GM23338 (cell line): ENCODE measurements at places on chromosomes 5 and 9. TPM values are rescaled to one million over a fixed set of nuclear protein-coding genes. Genes with fewer than 3 reads are reported as not detected.

DNA sequence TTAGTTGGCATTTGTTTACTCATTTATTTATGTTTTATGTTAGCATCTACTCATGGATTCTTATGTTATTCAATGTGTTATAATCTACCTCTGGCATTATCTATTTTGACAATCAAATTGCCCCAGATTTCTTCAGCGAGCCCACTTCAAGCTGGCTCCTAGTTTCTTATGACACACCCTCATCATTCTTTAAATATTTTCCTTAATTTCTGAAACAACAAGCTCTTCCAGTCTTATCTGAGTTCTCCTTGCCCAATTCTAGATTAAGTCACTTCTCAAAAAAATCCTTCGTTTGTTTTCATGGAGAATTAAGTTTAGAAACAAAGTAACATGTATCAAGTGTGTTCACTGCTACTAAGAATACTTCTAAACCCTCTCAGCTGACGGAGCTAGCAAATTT lies 229.8 kb downstream of the SEMA5A start:
- DNase-seq: no peak

Gene TPPP
- 1.4 and 1.8 TPM in 2 replicates for total RNA-seq

- no peak for DNase-seq
These were observed 109.4 kb downstream of the ASTN2 start for GRCh38 chr9:117305454-117305853.

DNA sequence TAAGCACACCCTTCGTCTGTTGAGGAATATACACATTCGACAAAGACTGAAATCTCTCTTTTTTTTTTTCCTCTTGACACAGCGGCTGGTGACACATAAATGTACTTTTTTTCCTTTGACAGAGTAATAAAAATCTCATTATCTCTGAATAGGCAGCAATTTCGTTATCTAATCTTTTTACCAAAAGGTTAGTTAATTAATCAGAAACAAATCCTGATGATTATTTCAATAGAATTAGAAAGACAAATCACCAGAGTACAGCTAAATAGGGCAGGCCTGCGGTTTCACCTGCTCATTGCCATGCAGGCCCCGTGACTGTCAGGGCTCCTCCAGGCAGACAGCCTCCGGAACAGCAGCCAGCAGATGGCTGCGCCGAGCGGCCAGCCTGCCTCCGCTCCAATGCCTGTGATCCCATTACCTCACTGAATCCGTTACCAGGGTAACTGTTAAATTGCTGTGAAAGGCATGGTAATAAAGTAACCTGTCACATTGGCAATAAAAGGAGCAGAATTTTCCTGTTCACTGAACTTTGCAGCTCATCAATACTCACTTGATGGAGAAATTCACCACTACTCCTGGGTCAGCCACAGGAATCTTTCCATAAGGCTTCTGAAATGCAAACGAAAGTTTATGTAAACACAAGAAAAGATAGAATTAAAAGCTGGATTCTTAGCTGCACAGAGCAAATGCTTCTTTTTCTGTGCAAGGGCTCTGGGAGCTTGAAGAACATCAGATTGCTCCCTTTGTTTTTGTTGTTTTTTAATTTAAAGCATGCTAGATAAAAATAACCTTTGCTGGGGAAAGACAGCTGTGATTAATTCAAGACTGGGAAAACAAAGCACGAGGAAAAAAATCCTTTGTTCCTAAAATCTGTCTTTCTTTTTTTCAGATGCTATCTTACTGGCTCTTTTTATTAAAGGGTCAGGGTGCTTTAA lies 666.4 kb upstream of the ZNF608 start:
- DNase-seq: peak; percentile 85

GRCh38 chr9:4126996-4127395 lies 172.9 kb downstream of the GLIS3 start:
- no peak for DNase-seq

- no peak for DNase-seq
These were observed 63.0 kb downstream of the TTC39B start for GRCh38 chr9:15244001-15244441.

Gene IL13
- not detected in 2 replicates for total RNA-seq
